ENCODE measurements at places on chromosomes 4 and X.

GRCh38 chrX:46759645-46759974, 692 bp upstream of the SLC9A7 start:
- DNase-seq, result no peak

DNA sequence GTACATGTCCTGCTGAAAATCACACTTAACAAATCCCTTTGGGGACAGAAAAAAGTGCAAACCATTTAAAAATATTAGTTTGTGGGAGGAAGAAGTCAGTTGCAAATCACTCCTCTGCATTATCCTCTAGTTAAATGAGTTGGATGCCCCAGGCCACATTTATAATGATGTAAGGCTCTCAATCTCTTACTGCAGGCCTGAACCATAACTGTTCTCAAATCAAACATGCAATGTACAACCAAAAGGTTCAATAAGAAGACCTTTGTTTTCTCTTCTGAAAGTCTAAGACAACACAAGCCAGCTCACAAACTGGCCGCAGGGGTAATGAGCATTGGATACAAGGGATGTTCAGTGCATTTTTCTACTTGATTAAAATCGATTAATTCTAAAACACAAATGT, 39.7 kb downstream of the IGFBP7 start:
- DNase-seq, result no peak

DNA sequence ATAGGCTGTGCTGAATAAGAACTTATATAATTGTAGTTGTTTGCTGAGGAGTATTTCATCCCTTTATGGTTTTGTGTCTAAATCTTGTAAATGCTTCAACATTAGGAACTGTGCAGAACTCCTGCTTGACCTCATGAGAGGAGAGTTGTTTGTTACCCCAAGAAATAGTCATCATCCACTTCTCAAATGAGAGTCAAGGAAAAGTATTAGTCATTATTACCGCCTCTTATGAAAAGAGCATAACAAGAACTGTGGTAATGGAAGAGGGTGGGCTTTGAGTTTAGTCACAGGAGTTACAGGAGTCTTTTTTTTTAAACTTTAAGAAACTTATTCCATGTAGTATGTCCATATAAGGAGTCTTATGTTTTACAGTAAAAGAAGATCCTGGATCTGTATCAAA, 132.9 kb downstream of the RAP1GDS1 start:
- DNase-seq, result no peak

DNA sequence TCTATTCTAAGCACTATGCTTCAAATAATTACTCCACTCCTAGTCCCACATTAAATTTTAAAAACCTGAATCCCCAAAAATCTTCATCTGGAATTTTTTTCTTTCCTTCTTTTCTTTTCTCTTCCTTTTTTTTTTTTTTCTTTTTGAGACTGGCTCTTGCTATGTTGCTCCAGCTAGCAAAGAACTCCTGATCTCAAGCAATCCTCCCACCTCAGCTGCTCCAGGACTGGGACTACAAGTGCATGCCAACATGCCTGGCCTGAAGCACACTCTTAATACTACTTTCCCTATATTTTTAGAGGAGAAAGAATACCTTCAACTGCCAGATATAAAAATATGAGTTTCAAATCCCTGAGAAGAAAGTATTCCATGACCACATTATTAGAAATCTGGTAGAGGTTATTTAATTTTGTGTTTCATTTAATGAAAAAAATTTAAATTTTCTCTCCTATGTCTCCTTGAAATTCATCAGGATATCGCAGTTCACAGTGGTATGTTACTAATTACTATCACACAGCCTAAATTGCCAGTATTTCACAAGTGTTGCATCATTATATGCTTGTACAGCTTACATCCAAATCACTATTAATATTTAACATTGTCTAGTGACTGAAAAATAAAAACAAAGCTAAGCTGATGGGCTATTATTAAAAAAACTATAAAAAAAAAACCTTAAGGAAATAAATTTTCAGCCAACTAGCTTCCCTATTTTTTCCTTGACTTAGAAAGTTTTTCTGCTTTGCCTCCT, 227.8 kb downstream of the NAF1 start:
- DNase-seq, result no peak

- DNase-seq, result no peak
Measured at GRCh38 chr4:139208404-139208945, 31.5 kb upstream of the ELF2 start.
